ENCODE measurements at places on chromosomes 11 and 22. TPM values are rescaled to one million over a fixed set of nuclear protein-coding genes. Genes with fewer than 3 reads are reported as not detected.
A peak's percentile ranks its signal among the peaks of the same experiment; 100 is the strongest.

- peak overlapping the region; percentile 93 for H3K27ac ChIP-seq
- peak overlapping the region; percentile 48 for H3K4me3 ChIP-seq
- H3K36me3 ChIP-seq: peaks cover 5% of the 10 kb centered on the region
- no peaks in the 10 kb centered on the region for H3K27me3 ChIP-seq
- peaks cover 30% of the 10 kb centered on the region for H3K4me1 ChIP-seq
Measured at GRCh38 chr11:67463680-67464410, 5.2 kb downstream of the TMEM134 start.

DNA sequence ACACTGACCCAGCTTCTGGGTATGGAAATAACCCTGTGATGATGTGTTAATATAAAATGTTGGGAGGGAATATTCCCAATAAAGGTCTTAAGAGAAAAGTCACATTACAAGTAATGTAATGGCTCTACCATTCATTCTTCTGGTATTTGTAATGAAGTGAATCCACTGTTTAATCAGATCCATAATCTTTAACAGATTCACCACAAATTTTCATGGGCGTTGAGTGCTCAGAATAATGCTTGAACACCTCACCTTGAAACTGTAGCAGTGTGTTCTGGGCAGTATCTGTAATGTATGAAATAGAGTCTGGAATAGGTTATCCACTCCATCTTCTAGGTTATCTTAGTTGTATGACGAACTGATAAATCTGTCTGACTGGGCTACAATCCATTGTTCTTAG lies 26.6 kb upstream of the CRTAM start:
- peaks cover 19% of the 10 kb centered on the region for H3K4me1 ChIP-seq
- H3K27me3 ChIP-seq: no peaks in the 10 kb centered on the region
- H3K27ac ChIP-seq: no peak overlapping the region
- DNase-seq: no peak
- no peak overlapping the region for H3K4me3 ChIP-seq

DNA sequence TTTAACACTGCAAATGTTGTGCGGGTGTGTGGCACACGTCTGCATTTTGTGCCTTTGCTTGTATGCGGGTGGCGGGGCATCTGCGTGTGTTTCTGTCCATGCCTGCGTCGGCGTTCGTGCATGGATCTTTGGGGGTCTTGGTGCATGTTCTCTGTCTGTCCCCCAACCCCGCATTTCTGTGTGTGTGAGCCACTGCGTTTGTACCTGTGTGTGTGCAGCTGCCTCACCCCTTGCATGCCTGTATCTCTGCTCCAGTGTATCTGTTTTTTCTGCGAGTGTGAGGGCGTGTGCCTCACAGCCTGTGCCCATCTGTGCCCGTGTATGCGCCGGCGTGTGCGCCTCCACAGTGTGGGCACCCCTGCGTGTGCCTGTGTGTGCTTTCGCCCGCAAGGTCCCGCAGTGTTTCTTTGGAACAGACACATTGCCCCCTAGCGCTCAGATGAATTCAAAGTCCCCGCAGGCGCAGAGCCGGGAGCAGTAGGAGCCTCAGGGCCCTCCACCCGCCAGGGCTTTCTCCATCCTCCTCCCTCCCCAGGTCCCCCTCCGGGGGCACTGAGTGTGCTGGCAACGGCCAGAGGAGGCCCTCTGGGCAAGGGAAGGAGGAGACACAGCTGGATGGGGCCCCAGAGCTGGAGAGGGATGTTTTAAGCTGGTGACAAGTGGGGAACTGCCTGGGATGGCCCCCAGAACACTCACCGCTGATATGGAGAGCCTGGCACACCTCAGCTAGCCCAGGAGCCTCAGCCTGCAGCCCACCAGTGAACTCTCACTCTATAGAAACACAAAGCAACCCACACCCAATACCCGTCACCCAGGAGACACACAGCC lies 3.1 kb upstream of the MN1 start:
- no peak overlapping the region for H3K27ac ChIP-seq
- H3K4me3 ChIP-seq: no peak overlapping the region
- H3K4me1 ChIP-seq: peaks cover 10% of the 10 kb centered on the region
- H3K27me3 ChIP-seq: peaks cover 19% of the 10 kb centered on the region

- DNase-seq: no peak
- no peak overlapping the region for H3K27ac ChIP-seq
- H3K4me3 ChIP-seq: no peak overlapping the region
- H3K4me1 ChIP-seq: no peaks in the 10 kb centered on the region
- H3K27me3 ChIP-seq: no peaks in the 10 kb centered on the region
Measured at GRCh38 chr22:46509416-46510089, 27.9 kb downstream of the CELSR1 start.

Gene CARD16
- 8.6 TPM for total RNA-seq
